ENCODE measurements at places on chromosomes 4 and X.

GRCh38 chr4:174214101-174214878, 69.2 kb downstream of the FBXO8 start:
- DNase-seq: peak; percentile 10

DNA sequence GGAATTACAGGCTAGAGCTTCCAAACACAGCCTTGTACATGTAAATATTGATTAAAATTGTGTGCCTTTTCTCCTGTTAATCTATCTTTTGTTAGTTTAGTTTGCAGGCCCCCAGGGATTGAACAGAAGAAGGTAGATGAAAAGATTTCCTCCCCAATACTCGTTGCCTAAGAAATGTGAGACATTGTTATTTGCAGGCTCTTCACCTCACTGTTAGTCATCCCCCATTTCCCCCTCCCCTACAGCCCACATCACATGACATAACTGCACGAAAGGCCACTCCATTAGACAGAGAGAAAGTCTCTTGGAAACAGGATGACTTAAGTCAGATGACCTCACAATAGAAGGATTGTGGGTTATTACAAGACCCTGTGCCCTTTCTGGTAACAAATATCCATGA, 13.3 kb upstream of the MID1 start:
- no peak for DNase-seq

DNA sequence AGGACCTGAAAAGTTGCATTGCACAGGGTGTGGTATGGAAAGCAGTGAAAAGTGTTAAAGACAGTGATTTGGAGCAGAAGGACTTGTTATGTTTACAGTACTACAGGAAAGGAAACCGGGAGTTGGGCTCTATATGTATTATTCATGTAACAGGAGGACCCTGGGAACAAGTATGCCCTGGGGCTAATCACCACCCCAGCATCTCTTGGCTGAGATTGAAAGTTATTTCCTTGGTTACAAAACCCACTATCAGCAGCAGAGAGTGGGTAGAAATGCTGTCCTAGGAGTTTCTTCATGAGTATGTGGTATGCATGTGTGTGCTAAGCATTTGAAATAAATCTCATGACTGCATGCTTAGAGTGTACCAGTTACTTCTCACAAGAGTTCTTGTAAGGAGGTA, 46.9 kb downstream of the STK32B start:
- no peak for DNase-seq

- no peak for DNase-seq
Observed at GRCh38 chr4:148426643-148427042, 15.6 kb downstream of the NR3C2 start.

DNA sequence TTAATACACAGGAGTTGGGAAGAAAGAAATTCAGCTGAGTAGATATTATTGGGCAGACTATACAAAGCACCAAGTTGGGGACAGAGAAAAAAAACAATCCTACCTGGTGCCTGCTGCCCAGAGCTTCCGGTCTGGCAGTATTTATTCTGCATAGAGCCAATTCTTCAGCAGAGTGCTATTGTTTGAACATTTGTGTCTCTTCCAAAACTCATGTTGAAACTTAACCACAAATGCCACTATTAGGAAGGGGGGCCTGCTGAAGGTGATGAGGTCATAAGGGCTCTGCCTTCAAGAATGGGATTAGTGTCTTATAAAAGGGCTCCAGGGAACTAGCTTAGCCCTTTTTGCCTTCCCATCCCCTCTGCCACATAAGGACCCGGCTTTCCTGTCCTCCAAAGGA, 136.2 kb downstream of the EVC2 start:
- DNase-seq: no peak

DNA sequence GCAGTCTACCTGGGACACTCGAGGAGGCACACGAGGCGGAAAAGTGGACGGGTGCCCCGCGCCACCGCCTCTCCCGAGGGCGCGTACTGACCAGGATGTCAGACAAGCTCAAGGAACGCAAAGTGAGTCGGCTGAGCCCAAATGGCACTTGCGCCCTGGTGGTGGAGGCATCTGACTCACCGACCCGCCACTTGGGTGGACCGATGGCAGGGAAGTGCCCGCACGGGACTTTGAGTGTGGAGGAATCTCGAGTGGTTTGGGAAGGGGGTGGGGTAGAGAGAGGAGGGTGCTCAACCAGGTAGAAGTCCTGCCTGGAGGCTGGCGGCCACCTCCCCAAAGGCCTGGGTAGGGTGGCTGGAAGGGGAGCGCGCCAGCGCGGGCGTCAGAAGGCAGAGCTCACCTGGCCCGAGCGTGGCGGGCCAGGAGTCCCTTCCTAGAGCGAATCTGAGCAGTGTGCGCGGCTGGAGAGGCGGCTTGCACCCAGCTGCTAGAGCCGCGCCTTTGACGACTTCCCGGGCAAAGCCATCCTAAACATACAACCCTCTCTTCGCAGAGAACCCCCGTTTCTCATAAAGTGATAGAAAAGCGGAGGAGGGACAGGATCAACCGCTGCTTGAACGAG, 655 bp downstream of the HELT start:
- no peak for DNase-seq

DNA sequence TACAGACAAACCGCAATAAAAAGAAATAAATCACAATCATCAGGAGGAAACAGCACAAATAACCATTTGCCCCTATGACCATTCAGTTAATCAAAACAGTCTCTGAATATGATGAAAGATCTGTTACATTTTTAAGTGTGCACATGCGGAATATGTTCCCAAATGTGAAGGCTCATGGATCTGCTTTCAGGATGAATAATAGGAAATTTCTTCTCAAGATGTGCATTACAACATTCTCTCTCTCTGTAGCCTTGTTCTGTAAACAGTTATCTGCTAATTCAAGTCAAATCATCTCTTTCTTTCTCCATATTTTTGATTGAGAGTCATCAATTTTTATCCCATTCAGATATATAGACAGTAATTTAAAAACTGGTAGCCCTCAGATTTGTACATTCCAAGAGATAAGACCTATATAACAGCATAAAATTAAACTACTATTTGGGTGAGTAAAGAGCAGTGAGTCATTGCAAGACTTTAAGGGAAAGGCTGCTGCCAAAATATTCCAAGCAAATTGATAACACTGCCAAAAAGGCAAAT, 433.9 kb upstream of the ATOH1 start:
- no peak for DNase-seq

GRCh38 chrX:154353172-154353843, 21.1 kb downstream of the FLNA start:
- no peak for DNase-seq

- DNase-seq: no peak
Observed at GRCh38 chrX:153421856-153422255, 10.6 kb downstream of the ZFP92 start.

DNA sequence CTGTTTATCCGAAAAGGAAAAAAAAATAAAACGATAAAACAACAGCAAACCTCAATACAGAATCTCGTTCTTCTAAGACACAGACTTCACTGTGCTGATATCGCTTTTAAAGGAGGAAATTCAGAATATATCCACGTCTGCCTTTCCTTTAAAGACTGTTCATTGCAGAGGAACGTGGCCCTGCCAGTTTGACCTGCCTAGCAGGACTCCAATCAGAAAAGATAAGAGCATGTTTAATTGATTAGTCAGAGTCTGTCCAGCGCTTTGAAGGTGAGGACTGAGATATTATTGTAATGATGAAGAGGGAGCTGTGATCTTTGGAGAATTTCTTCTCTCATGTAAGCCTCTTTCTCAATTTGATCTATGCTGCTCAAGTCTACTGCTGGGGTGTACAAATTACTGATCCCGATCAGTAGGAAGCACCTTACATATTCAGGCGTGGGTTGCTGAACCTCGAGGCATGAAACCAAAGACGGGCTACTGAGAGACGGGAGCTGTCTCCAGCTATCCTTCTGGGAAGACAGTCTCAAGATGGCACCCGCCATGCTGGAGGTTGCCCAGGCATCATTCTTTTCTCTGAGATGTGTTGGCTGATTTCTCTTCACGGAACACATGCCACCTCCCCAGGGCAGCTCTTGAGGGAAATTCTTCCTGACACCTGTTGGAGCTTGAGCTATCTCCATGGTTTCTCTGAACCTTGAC, 146.1 kb downstream of the SHOX start:
- no peak for DNase-seq

- no peak for DNase-seq
Observed at GRCh38 chr4:165522050-165522449, 143.2 kb downstream of the CPE start.

DNA sequence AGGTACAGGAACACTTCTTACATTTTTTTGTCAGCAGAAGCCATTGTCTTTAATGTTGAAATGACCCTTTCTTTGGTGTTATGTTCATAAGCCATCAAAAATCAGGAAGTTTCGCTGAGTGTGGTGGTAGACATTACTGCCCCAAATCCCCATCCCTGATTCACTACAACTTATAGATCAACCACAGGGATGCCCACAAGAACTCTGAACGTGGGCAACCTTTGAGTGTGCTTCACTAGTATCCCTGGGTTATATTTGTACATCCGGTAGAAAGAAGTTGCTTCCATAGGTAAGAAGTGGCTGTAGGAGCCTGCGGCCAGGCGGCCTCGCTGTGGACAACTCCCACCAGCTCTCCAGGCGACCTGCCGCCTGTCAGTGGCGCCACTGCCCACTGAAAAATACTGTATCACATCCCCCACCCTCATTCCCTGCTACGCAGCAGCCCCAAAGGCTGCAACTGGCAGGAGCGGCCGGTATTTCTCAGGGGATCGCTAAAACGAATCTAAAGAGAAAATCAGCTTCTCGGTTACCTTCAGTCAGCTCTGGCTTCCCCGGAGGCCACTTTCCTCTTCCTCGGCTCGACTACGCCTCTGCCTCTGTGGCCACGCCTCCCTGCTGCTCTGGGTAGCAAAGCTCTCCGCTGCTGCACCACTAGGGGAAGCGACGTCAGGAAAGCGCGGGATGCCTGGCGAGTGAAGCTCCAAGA, 13.9 kb upstream of the ETDC start:
- peak; percentile 41 for DNase-seq

DNA sequence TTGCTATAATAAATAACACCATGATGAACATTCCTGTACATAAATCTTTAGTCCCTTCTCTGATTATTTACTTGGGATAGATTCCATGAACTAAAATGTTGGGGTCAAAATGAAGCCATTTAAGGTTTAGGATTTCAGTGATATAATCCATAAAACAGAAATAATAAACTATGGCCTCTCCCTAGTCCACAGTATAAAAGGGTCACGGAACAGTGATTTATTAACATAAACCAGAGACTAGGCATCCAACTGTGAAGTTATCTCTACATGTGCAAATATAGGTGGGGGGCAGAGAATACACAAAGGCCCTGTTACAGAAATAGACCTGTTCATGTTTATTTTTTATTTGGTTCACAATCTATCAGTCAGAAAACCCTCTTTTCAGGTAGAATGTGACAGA, 499.1 kb upstream of the SLIT2 start:
- no peak for DNase-seq

GRCh38 chr4:54658252-54659093, 716 bp downstream of the KIT start:
- no peak for DNase-seq

- no peak for DNase-seq
Observed at GRCh38 chr4:81389720-81390119, 82.0 kb downstream of the RASGEF1B start.

- no peak for DNase-seq
Observed at GRCh38 chr4:61628727-61629126, 428.6 kb downstream of the ADGRL3 start.

DNA sequence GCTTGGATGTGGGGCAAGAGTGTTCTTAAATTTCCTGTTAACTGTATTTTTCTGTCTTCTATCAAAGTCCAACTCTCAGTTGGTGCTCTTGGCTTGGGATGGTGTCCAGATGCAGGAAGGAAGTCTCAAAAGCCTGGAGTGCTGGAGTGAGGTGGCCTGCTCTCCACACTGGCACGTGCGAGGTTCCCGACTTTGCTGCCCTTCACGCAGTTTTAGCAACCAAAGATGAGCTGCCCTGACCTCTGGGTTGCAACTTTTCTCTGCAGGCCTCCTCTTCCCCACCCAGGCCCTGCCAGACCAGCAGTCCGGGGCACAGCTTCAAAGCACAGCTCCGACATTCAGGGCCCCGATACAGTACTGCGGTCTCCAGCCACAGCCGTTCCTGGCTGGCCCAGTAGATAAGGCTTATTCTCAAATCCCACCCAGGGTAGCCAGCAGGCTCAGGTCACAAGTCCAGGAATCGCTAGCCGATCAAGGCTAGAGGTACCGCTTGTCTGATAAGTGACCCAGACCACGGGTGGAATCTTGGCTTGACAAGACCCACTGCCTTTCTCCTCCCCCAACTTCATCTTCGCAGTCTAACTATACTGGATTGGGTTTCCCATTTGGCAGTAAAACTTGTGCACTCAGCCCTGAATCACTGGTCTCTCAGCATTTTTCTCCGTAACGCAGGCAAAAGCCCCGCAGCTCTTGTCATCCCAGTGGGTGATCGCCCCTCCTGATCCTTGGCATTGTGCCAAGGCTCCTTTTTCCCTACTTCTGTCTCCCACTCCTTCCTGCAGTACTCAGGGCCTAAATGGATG, 21.8 kb upstream of the JADE1 start:
- DNase-seq: no peak

DNA sequence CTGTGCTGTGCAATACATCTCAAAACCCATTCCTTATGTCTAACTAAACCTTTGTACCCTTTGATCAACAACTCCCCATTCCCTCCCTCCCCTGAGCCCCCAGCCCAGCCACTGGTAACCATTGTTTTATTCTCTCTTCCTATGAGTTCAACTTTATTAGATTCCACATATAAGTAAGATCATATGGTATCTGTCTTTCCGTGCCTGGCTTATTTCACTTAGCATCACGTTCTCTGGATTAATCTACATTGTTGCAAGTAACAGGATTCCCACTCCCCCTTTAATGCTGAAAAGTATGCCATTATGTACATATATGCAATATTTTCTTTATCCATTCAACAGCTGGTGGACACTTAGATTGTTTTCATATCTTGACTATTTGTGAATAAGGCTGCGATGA, 119.4 kb downstream of the RNF150 start:
- no peak for DNase-seq

GRCh38 chr4:165059386-165059785, 5.7 kb downstream of the TRIM75 start:
- DNase-seq: no peak

DNA sequence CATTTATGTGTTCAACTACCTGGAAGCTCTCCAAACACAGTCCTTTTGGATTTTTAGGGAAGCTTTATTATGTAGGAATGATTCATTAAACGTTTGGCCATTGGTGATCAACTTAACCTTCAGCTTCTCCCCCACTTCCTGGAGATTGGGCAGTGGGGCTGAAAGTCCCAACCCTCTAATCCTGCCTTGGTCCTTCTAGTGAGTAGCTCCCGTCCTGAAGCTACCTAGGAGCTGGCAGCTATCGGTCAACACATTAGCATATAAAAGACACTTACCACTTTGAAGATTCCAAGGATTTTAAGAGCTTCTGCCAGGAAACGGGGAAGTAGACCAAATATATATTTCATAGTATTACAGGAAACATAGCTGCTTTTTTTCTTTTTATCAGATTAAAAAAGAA, 69.7 kb downstream of the MCUB start:
- DNase-seq: no peak

GRCh38 chr4:155629956-155630355, 36.7 kb upstream of the GUCY1A1 start:
- DNase-seq: no peak

- no peak for DNase-seq
Observed at GRCh38 chrX:21799767-21800166, 39.6 kb upstream of the MBTPS2 start.

GRCh38 chr4:83009529-83009928, 1.1 kb downstream of the LIN54 start:
- DNase-seq: no peak

GRCh38 chr4:121140716-121141460, 23.2 kb downstream of the TNIP3 start:
- no peak for DNase-seq

GRCh38 chr4:145533001-145533400, 51.3 kb downstream of the SMAD1 start:
- DNase-seq: no peak

GRCh38 chrX:103629318-103630170, 769 bp downstream of the TCEAL1 start:
- peak; percentile 10 for DNase-seq
